Activated CD4-positive, alpha-beta memory T cell treated with anti-CD3 and anti-CD28 coated beads for 36 hours (primary cell): ENCODE measurements at places on chromosomes 1 and 21. TPM values are rescaled to one million over a fixed set of nuclear protein-coding genes. Genes with fewer than 3 reads are reported as not detected.

POU3F1 gene
- total RNA-seq = 0.36 TPM

- DNase-seq = no peak
- no peak within 1 kb of the TSS for H3K27ac ChIP-seq
- H3K4me3 ChIP-seq = no peak within 1 kb of the TSS
- no peaks in the 10 kb centered on the region for H3K4me1 ChIP-seq
- no peaks in the 10 kb centered on the region for H3K36me3 ChIP-seq
- H3K27me3 ChIP-seq = no peaks in the 10 kb centered on the region
Observed at GRCh38 chr1:48222501-48223242, at the start of gene SLC5A9. TSS of gene SLC5A9 (plus strand) at chr1:48222716. CDS start at chr1:48222737, 21 bp downstream.

- no peaks in the 10 kb centered on the region for H3K36me3 ChIP-seq
- peak overlapping the region; percentile 74 for H3K27ac ChIP-seq
Observed at GRCh38 chr1:27632387-27633297, 2.3 kb downstream of the FGR start.

DNA sequence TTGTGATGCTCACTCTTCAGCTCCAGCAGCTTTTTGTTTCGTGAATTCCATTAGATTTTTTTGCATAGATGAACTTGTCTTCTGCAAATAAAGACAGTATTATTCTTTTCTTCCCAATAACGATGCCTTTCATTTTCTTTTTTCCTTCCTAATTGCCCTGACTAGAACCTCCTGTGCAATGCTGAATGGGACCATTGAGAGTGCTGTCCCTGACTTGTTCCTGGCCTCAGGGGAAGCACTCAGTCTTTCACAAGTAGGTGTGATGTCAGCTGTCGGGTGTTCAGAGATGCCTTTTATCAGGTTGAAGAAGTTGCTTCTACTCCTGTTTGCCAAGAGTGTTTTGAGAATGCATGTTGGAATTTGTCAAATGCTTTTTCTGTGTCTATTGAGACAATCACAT, 64.3 kb upstream of the ADARB1 start:
- no peak overlapping the region for H3K4me3 ChIP-seq
- peaks cover 16% of the 10 kb centered on the region for H3K27me3 ChIP-seq

DNA sequence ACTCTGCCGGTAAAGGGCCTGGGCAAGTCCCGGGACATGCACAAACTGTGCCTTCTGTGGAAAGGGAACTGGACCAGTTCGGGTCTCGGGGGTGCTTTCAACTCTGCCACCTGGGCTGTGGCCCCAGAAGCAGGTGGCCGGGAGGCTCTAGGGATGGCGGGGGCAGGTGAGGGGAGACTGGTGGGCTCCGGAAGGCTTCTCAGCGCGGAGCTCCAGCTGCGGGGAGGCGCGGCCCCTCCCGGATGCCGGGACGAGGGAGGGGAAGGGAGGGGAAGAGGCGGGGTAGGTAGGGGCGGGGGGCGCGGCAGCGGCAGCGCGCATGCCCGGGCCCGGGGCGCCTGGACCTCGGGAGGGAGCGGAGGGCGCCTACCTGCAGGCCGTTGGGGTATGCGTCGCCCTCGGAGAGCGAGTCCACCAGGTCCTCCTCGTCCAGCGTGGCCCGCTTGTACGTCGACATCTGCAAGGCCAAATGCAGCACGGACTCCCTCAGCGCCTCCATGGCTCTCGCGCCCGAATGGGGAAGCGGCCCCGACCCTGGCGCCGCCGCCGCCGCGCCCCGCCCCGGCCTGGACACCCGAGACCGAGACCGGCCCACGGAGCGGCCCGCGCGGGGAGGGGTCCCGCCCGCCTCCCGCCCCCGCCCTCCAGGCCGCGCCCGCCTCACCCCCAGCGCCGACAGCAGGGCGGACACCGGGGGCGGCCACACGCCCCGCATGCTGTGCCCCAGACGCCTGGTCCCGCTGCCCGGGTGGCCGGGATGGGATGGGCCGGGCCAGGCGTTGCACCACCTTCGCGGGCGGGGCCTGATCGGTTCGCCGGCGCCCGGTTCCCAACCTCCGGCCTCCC, at the start of gene ECE1:
TSS of gene ECE1 (minus strand) at position 764 of the 846 bp plus-strand sequence. CDS start at position 715, 49 bp downstream.
- H3K27me3 ChIP-seq = no peaks in the 10 kb centered on the region
- peak within 1 kb of the TSS; percentile 90 for H3K4me3 ChIP-seq
- peak; percentile 68 for DNase-seq
- peaks cover 24% of the 10 kb centered on the region for H3K36me3 ChIP-seq
- H3K27ac ChIP-seq = peak within 1 kb of the TSS; percentile 99

- no peak for DNase-seq
- H3K4me3 ChIP-seq = no peak overlapping the region
- H3K4me1 ChIP-seq = peaks cover 7% of the 10 kb centered on the region
- no peaks in the 10 kb centered on the region for H3K27me3 ChIP-seq
Observed at GRCh38 chr1:180946541-180947498, 34.1 kb downstream of the KIAA1614 start.

SELP gene
- total RNA-seq = 0.97 TPM

GRCh38 chr1:230648114-230648513, 5.8 kb downstream of the COG2 start:
- H3K36me3 ChIP-seq = peaks cover 13% of the 10 kb centered on the region
- no peak overlapping the region for H3K27ac ChIP-seq
- DNase-seq = no peak
- H3K4me3 ChIP-seq = no peak overlapping the region

- H3K4me1 ChIP-seq = peaks cover 26% of the 10 kb centered on the region
- peaks cover 1% of the 10 kb centered on the region for H3K27me3 ChIP-seq
- no peak for DNase-seq
- peak overlapping the region; percentile 85 for H3K27ac ChIP-seq
- H3K4me3 ChIP-seq = peak overlapping the region; percentile 89
Observed at GRCh38 chr1:222813866-222814535, 838 bp upstream of the DISP1 start.

HSD3B2 gene
- total RNA-seq = not detected

GRCh38 chr1:91799863-91800262, 86.1 kb downstream of the TGFBR3 start:
- H3K27me3 ChIP-seq = no peaks in the 10 kb centered on the region
- H3K36me3 ChIP-seq = peaks cover 14% of the 10 kb centered on the region
- no peak overlapping the region for H3K27ac ChIP-seq

DNA sequence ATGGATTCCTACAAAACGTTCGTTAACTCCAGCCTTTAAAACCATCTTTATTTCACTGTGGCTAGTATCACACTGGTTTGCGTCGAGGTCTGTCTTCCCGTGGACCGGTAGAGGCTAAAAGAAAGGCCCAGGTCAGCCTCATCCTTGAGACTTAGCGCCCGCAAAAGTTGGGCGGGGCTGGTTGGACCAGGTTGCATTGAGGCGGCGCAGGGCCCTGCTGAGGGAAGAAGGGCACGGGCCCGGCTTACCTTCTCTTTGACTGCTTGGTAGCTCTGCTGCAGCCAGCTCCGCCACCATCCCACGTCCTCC, 455 bp downstream of the BSDC1 start:
- no peaks in the 10 kb centered on the region for H3K27me3 ChIP-seq
- peaks cover 5% of the 10 kb centered on the region for H3K36me3 ChIP-seq
- peak overlapping the region; percentile 90 for H3K27ac ChIP-seq
- peak overlapping the region; percentile 94 for H3K4me3 ChIP-seq
- peaks cover 22% of the 10 kb centered on the region for H3K4me1 ChIP-seq

DNA sequence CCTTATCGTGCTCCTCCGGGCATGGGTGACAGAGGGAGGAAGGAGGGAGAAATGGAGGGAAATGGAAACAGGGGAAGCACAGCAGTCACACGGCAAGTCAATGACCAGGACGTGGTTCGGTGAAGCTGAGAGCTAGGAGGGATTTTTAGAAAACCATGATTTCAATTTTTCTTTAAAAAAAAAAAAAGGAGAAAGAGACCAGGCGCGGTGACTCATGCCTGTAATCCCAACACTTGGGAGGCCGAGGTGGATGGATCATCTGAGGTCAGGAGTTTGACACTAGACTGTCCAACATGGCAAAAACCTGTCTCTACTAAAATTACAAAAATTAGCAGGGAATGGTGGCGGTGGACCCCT, 776 bp upstream of the TNFRSF9 start:
- H3K36me3 ChIP-seq = peaks cover 21% of the 10 kb centered on the region
- DNase-seq = no peak
- peaks cover 50% of the 10 kb centered on the region for H3K4me1 ChIP-seq
- peak overlapping the region; percentile 64 for H3K4me3 ChIP-seq
- peak overlapping the region; percentile 80 for H3K27ac ChIP-seq

DNA sequence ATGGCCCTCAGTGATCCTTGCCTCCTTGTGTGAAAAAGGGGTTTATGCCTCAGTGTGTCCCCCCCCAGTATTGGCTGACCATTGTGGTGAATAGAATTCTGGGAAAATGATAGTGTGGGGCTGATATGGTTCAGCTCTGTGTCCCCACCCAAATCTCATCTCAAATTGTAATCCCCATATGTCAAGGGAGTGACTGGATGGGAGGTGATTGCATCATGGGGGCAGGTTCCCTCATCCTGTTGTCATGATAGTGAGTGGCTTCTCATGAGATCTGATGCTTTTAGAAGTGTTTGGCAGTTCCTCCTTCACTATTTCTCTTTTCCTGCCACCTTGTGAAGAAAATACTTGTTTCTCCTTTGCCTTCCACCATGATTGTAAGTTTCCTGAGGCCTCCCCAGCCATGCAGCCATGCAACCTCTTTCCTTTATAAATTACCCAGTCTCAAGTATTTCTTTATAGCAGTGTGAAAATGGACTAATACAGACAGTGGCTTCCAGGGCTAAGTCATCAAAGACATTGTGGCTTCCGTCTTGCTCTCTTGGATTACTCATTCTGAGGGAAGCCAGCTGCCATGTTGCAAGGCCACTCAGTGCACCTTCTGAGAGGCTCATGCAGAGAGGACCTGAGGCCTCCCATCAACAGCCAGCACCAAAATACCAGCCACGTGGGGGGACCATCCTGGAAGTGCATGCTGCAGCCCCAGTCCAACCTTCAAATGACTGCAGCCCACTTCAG, 40.6 kb upstream of the SOD1 start:
- no peaks in the 10 kb centered on the region for H3K27me3 ChIP-seq
- peak overlapping the region; percentile 38 for H3K27ac ChIP-seq
- H3K4me1 ChIP-seq = peaks cover 12% of the 10 kb centered on the region
- no peak overlapping the region for H3K4me3 ChIP-seq
- peak; percentile 22 for DNase-seq
- H3K36me3 ChIP-seq = no peaks in the 10 kb centered on the region

DNA sequence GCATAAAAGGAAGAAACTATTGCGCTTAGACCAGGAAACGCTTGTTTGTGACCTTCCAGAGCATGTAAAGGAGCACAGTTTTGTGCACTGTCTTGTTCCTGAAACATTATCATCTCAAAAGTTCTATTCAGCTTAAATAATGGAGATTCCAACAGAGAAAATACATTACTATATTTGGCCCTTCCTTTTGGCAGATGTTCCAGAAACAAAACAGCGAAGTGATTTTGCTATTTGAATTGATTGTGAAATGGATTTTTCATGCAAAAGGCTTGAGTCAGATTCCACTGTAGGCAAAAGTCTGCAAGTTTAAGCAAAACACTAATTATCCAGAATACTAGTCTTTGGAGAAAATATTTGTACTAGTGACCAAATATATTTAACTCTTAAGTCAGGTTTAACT, 80.3 kb upstream of the PTBP2 start:
- no peaks in the 10 kb centered on the region for H3K36me3 ChIP-seq
- H3K27me3 ChIP-seq = peaks cover 2% of the 10 kb centered on the region
- no peak overlapping the region for H3K27ac ChIP-seq

- H3K4me3 ChIP-seq = no peak overlapping the region
- peak overlapping the region; percentile 32 for H3K27ac ChIP-seq
- H3K27me3 ChIP-seq = peaks cover 59% of the 10 kb centered on the region
- H3K36me3 ChIP-seq = peaks cover 2% of the 10 kb centered on the region
- DNase-seq = no peak
- peaks cover 18% of the 10 kb centered on the region for H3K4me1 ChIP-seq
Observed at GRCh38 chr21:38984982-38985567, 179.3 kb downstream of the ETS2 start.

GRCh38 chr1:150875197-150876118, 941 bp downstream of the ARNT start:
- H3K27ac ChIP-seq = peak overlapping the region; percentile 85
- peak overlapping the region; percentile 84 for H3K4me3 ChIP-seq
- H3K36me3 ChIP-seq = peaks cover 11% of the 10 kb centered on the region
- H3K27me3 ChIP-seq = no peaks in the 10 kb centered on the region

- no peaks in the 10 kb centered on the region for H3K4me1 ChIP-seq
- H3K36me3 ChIP-seq = no peaks in the 10 kb centered on the region
- DNase-seq = no peak
- H3K27me3 ChIP-seq = no peaks in the 10 kb centered on the region
Observed at GRCh38 chr1:4327142-4327541, 327.3 kb upstream of the AJAP1 start.

DNA sequence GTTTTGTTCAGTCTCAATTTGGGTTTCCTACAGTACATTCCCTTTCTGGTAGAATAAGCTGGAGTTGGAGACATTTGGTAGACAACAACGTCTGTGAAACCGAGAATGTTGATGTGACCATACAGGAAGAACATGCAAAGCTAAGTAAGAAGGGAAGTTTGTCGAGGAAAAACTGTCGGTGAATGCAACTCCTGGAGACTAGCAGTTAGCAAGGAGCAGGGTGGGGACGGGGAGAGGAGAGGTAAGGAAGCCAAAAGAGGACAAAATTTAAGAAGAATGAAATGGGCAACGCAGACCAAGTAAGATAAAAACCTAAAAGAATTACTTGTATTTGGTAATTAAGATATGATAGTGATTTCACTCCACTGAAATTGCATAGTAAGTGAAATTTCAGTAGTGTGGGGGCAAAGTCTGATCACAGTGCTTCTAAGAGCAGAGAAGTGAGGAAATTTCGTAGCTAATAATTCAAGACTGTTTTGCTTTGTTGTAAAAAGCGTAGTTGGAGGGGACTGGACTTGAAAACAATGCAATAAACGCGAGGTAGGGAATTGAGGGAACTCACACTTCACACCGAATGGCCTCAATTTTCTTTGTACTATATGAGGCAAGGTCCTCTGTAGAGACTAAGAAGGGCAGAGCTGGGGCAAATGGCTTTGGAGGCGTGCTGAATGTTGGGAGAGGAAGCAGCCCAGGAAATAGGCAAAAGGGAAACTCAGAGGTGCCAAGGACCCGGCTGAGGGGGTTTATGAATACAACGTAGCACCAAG, 787 bp upstream of the GIPC2 start:
- no peak for DNase-seq
- H3K36me3 ChIP-seq = no peaks in the 10 kb centered on the region
- H3K4me3 ChIP-seq = peak overlapping the region; percentile 44
- peaks cover 49% of the 10 kb centered on the region for H3K27me3 ChIP-seq
- no peak overlapping the region for H3K27ac ChIP-seq
- peaks cover 30% of the 10 kb centered on the region for H3K4me1 ChIP-seq

TIAM1 gene
- total RNA-seq = 74.9 TPM

GRCh38 chr1:168567007-168567406, 9.4 kb upstream of the XCL1 start:
- H3K27me3 ChIP-seq = peaks cover 4% of the 10 kb centered on the region
- no peak overlapping the region for H3K4me3 ChIP-seq
- no peaks in the 10 kb centered on the region for H3K36me3 ChIP-seq
- peaks cover under 1% of the 10 kb centered on the region for H3K4me1 ChIP-seq
- H3K27ac ChIP-seq = no peak overlapping the region

KRTAP7-1 gene
- total RNA-seq = not detected
